Activated gamma-delta T cell treated with Interleukin-2 at 50 U/mL for 16 hours (primary cell): ENCODE measurements at places on chromosomes 11 and 22.

- no peak for DNase-seq
These were observed 43.5 kb downstream of the PPFIA1 start for GRCh38 chr11:70313945-70314344.

DNA sequence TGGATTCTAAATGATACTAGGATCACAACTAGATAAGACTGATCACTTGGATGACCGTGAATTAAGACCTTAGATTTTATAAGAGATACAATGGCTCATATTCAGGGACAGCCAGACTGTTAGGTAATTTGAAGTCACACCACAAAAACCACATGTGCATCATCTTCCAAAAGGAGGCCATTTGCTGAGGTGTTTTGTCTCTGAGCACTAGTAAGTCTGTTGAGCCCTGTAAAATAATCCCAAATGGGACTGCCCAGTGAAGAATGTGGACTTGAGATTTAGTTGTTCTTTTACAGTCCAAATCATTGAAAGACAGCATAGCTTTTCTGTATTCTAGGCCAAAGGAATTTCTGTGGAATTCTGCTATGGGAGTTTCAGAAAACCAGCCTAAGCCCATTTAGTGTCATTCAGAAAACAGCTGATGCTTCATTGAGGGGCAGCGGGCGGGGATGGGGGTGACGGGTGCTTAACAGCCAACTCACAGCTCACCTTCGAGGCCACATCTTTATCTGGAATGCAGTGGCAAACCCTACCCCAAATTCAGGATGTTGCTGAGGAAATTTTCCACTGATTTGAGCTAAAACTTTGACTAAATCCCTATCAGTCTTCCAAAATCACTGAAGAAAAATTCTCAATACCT is 80.1 kb upstream of the BIRC3 start:
- no peak for DNase-seq

DNA sequence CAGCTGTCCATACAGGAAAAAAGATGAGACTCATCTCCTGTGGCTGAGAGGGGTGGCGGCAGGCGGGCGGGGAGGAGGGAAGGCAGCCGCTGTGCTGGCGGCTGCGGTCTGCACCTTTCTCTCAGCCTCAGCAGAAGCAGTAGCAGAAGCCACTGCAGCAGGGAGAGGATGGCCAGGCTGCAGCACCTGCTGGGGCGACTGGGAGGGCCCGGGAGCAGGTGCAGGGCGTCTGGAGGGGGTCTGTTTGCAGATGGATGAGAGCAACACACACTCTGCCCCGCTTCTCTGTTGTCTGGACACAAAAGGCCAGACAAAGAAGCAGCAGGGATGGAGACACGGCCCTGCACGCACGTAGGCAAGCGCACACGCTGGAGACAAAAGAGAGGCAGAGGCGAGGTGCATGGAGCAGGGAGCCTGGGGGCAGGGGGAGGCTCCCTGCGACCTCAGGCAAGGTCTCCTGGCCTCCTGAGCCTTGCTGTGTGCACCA is 9.3 kb upstream of the MIAT start:
- DNase-seq, result peak; percentile 57

- no peak for DNase-seq
These were observed 12.6 kb downstream of the SMTNL1 start for GRCh38 chr11:57549983-57550382.

DNA sequence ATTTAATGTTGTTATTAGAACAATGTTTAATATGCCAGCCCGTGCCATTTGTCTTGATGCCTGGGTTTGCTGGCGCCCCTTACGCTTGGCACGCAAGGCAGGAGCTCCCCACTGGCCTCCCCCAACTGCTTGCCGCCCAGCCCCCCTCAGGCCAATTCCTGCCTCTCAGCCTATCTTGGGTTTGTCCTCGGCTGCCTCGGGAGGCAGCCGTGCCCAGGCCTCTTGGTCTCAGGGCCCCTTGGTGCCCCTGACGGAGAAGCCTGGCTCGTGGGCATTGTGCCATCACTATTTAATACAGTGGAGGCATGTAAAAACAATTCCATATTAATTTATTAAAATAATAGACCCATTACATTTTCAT is 119.8 kb downstream of the KCNQ1OT1 start:
- no peak for DNase-seq

GRCh38 chr11:86301742-86302091 is 323 bp upstream of the HIKESHI start:
- DNase-seq, result no peak

- no peak for DNase-seq
These were observed 782.5 kb downstream of the ETS1 start for GRCh38 chr11:127804747-127805400.

DNA sequence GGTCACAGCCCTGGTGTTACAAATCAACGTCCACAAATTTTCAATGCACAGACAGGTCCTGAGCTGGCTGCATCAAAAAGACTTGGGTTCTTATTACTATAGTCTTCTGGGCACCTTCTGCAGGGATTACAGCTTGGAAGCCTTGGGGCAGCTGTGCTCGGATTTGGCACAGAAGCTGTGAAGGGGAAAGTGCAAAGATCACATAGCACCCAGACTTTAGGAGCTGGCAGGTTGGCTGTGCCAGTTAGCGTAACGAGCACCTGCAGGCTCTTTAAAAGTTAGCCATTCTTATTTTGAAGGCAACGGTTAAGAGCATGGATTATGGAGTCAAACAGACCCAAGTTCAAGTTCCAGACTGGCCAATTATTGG is 100.4 kb downstream of the ARL14EP start:
- no peak for DNase-seq

DNA sequence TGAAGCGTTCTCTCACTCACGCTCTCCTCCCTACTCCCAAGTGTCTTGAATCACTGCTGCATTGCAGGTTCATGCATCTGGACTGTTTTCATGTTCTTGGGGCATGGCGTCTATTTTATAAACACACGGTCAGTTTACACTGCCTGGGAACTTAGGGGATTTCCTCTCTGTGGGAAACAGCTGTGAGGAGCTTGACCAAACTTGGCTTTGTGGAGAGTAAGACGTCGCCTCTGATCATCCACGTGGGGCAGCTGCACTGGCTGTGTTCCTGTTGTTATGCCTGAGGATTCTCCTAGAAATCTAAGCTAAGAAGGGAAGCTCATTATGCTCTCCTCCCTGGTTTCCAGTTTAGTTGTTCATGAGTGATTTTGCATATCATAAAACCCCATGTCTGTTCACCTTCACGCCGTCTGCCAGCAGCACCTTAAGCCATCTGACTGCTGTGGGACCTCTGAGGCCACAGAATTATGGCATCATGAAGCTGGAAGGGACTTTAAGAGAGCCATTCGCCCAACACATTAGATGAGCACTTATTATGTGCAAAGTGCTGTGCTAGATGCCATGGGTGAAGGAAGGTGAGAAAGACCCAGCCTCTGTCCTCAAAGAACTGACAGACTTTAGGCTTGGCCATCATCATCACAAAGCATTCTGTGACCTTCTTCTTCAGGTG is 38.8 kb upstream of the POU2AF1 start:
- no peak for DNase-seq

DNA sequence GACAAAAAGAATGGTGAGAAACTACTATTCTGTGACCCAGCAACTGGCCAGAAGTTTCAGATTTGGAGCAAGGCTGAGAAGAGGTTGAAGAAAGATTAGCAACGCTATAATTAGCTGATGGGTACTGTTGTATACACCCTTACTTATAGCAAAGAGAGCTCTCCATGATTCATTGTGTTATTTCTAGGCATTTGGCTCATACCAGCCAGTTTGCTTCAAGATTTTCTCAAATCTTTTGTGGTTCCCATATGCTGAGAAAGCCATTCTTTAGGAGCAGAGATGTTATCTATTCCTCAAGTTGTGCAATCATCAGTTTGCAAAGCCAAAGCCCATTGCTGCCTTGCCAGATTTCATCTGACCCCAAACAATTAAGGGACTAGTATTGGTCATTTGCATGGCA is 179.4 kb downstream of the ETS1 start:
- DNase-seq, result no peak

DNA sequence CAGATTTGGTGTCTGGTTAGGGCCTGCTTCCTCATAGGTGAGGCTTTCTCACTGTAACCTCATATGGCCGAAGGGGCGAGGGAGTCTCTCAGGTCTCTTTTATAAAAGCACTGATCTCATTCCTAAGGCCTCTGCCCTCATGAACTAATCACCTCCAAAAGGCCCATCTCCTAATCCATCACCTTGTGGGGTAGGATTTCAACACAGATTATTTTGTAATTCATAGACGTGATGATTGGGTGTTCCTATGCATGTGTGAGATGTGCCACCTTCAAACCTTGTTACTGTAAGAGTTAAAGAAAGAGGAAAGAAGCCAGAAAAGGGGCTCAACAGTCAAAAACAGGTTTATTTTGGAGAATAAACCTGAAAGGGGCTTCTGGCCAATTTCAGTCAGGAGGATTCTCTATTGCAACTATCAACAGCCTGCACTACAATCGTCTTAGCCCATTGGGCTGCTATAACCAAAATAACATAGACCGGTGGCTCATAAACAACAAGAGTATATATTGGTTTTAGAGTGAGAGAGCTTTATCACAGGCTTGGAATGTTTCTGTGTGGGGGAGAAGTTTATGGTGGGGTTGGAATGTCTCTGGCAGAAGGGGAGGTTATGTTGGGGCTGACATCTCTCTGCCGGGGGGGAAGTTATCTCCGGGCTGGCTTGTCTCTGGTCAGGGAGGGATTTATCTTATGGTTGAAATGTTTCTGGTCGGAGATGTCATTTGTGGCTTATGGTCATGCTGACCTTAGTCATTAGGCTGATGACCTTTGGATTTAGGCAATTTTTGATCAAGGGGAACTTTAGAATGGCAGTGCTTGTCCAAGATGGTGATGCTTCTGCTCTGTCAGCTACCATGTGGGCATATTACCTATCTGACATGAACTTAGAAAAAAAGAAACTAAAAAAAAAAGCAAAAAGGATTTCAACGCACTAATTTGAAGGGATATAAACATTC is 35.1 kb downstream of the CSF2RB start:
- DNase-seq, result no peak

- no peak for DNase-seq
These were observed 249.3 kb downstream of the DDX10 start for GRCh38 chr11:108914211-108914610.

- DNase-seq, result no peak
These were observed 41.8 kb downstream of the PDGFD start for GRCh38 chr11:104122011-104122635.

DNA sequence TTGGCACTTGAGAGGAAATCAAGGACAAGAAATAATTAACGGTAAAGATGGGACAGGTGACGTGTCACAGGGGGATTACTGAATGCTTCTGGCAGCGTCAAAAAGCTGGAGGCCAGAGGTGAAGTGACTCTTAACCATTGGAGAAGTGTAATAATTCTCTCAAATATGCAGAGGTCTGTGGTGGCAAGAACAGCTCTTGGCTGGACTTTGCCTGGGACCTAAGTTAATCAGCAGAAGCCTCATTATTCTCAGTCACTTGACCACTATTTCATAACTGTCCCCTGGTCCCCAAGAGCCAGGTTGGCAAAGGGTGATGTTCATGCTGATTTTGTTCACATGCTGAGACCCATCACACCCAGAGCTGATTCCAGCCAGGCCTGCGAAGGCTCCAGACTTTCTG is 72.9 kb downstream of the TIMP3 start:
- DNase-seq, result no peak

- DNase-seq, result no peak
These were observed 2.3 kb downstream of the DMC1 start for GRCh38 chr22:38567531-38568285.

- DNase-seq, result no peak
These were observed 14.0 kb downstream of the ADAMTS8 start for GRCh38 chr11:130414107-130415080.

GRCh38 chr22:35894937-35895708 is 133.5 kb downstream of the RBFOX2 start:
- DNase-seq, result no peak

DNA sequence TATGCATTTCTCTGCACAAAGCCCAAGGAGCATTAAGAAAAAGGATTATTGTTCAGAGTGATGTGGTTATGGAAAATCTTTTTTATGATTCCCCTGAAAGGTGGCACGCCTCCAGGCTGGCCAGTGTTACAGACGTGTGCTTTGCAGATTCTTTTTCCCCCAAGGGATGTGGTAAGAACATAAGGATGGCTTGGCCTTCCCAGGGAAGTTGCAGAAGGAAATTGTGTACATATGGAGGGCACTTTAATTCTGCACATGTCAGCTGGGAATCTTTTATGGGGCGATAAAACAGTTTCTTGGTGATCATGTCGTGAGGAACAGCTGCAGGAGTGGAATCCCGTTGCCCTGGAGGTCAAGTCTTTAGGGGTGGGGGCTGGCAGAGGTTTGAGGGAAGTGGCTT is 9.7 kb downstream of the SMARCB1 start:
- DNase-seq, result no peak

DNA sequence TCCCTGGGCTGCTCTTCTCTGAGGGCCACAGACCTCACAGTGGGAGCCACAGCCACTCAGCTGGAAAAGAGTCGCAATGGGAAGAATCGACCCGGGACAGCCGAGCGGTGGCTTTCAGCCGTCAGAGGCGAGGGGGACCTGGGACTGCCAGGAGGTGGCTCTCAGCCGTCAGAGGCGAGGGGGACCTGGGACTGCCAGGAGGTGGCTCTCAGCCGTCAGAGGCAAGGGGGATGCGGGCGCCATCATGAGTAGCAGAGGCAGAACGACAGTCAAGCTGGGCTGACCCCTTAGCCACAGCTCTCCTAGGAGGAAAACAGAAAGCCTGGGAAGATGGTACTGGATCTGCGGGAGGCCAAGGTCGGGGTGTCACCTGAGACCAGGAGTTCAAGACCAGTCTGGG is 14.9 kb upstream of the MUC2 start:
- DNase-seq, result no peak

GRCh38 chr11:35344681-35345574 is 74.4 kb downstream of the SLC1A2 start:
- no peak for DNase-seq

- no peak for DNase-seq
These were observed 17.0 kb downstream of the YDJC start for GRCh38 chr22:21612858-21613257.

GRCh38 chr22:23512348-23512705 is 67.8 kb downstream of the IGLL1 start:
- DNase-seq, result no peak

DNA sequence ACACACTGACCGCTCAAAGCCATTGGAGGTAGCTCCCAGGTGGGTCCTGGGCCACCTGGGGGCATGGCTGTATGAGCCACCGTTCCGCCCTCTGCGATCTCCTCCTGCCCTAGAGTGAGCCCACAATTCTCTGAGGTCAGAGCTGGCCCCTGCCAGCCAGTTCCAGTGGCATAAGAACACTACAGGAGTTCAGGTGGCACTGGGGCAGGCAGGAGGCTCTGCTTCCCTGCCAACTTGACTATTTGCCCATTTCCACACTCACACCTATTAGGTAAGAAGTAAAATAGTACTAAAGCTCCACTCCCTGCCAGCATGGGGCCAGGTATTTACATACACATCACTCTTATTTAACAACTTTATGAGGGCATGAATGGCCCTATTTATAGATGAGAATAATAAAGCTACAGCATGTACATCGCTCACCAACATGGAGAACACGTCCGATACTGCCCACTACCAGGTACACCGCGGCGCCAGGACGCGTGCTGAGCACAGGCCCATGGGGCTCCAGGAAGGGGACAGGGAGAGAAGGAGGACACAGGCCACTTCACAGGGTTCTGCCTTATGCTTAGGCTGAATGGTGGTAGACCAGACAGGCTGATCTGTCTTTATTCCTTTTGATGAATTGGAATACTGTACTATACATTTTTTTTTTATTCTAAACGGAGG is 26.2 kb downstream of the PISD start:
- DNase-seq, result no peak
